ENCODE measurements at places on chromosomes 13 and 19. TPM values are rescaled to one million over a fixed set of nuclear protein-coding genes. Genes with fewer than 3 reads are reported as not detected.

DNA sequence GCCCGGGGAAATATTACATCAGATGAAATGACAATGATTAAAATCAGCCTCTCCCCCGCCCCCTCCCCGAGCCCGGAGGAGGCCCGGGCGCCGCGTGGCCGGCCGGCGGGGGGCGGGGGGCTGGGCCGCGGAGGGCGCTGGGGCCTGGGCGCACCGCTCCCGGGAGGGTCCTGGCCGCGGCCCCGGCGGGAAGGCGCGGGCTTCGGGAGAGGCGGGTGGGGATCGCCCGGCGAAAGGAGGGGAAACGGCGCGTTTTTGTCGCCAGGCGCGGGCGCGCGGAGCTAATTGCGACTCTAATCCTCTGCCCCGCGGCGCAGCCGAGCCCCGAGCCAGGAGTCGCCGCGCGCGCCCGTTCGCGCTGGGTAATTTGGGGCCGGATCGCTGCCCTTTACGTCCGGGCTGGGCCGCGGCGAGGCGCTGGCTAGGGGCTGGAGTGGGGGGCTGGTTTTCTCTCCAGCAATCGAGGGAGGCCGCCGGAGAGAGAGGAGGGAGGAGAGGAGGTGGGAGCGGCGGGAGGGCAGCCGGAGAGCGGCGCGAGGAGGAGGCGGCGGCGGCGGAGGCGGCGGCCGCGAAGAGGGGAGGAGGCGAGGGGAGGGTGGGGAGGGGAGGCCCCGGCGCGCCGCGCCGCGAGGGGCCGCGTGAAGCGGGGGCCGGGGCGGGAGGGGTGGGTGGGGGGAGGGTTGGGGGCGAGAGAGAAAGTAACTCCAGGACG is at the start of gene KCTD15:
TSS of gene KCTD15 (plus strand) at position 707 of the 712 bp plus-strand sequence. CDS start 3,585 bp downstream, outside the sequence.
- no peak for DNase-seq

DNA sequence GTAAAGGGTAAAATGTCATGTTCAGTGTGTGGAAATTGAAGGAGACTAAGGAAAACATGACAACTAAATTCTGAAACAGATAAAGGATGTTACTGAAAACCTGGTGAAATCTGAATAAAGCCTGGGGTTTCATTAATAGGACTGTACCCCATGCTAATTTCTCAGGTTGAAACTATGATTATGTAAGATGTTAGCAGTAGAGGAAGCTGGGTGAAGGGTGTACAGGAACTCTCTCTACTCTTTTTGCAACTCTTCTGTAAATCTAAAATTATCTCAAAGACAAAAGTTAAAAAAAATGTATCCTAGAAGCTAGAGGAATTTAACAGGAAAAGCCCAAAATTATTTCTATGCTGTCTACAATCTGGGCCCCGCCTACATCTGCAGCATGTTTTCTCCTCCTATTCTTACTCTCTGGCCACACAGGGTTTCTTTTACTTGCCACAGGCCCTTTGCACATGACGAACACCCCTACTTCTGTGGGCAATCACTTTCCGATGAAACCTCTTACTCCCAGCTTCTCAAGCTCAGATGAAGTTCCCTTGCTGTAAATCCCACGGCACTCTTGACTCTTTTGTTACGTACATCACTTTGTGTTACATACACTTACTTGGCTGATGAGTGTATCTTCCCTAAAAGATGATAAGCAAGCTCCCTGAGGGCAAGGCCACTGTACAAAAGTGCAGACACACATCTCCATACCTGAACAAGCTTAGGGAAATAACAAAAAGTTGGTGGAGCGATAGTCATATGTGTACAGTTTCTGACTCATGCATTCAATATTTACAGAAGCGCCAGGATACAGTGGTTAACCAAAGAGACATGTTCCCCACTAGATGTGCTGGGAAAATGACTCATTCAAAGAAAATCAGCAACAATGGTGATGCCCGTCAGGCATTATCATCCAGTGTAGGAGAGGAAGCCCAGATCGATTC is 32.6 kb downstream of the RUBCNL start:
- DNase-seq = peak; percentile 98

DNA sequence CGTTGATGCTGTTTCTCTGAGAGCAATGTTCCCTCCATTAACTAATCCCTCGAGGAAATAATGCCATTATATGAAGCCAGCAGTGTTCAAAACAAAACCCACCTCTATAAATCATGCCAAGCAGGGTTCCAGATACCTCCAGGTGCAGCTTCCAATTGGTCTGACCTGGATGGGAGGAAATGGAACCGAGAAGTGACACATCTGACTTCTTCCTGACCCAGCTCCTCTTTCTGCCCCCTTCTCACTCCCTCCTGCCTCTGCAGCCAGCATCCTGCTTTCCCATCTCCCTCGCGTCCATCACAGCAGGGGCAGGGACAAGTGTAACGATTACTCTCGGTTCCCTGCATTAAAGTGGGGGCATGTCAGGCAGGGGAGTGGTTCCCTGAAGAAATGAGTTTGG is 37.5 kb downstream of the HSPH1 start:
- DNase-seq = no peak

GRCh38 chr13:80574113-80574850 is 233.4 kb upstream of the SPRY2 start:
- DNase-seq = no peak

ACP7 gene
- total RNA-seq = 0.29 TPM

HCST gene
- total RNA-seq = not detected

Data from LHCN-M2 (cell line).